ENCODE measurements at places on chromosomes 1 and 21.

GRCh38 chr1:86846164-86846647 lies 67.7 kb downstream of the SELENOF start:
- DNase-seq: no peak

DNA sequence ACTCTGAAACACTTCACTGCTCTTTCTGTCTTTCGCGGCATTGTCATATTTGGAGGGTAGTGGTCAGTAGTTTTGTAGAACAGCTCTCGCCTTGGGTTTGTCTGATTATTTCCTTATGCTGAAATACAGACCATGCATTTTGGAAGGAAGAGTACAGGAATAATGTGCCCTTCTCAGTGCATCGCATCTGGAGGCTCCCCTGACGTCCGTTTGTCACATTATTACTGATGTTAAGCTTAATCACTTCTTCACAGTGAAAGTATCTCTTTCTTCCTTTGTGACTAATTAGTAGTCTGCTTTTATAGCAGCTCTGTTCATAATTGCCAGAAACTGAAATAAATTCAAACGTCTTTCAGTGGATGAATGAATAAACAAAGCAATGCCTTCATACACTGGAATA lies 85.7 kb upstream of the CXADR start:
- DNase-seq: no peak

DNA sequence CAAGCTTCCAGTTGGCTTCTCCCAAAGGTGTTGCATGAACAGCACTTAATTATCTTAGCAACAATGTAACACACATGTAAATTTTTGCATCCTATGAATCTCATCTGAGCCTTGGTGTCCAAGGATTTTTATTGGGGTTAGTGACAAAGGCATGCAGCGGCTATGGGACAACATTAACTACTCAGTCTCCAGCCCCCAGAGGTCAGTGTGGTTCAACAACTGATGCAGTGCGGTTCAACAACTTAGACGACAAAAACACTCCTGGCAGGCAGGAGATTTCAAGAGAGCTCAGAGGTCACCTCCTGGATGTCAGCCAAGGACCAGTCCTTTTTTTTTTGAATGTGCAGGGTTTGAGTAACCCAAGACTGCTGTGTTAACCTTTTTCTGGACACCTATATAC lies 77.5 kb upstream of the HMCN1 start:
- DNase-seq: no peak

DNA sequence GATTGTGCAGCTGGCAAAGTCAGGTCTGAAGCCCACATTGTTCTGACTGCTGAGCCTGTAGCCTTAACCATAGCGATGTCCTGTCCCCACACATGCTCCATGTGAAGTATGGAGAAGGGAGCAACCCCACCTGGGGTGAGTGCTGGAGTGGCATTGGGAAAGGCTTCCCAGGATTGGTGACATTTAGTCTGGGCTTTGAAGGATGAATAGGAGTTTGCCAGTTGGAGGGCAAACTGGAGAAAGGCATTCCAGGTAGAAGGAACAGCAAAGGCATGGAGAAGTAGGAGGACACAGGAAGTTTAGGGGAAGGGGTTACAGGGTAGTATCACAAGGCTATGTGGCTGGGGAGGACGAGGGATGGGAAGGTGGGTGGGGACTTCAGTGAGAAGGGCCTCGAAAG lies 7.3 kb upstream of the LDLRAP1 start:
- DNase-seq: no peak

DNA sequence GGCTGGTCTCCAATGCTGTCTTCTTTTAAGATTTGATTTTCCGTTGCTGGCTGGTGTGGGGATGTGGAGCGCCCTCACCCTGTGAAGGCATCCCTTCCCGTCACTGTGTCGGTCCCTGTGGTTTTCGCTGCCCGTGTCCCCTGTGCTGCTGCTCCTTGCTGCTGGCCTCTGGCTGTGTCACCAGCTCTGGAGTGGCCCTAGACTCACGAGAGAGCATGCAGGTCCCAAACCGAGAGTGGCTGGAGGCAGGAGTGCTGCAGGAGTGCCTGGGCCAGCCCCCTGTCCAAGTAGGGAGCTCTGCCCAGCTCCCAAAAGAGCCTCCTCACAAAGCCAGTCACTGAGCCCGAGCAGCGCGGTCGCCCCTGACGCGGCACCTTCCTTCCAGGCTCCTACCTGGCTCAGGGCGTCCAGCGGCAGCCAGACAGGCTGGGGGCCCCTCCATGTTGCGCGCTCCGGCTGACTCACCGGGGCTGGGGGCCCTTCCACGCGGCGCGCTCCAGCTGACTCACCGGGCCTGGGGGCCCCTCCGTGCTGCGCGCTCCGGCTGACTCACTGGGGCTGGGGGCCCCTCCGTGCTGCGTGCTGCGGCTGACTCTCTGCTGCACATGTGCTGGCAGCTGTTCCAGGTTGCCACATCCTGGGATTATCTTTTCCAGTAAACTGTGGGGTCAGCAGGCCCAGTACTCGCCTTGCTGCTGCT lies 106.7 kb upstream of the COL6A1 start:
- no peak for DNase-seq

DNA sequence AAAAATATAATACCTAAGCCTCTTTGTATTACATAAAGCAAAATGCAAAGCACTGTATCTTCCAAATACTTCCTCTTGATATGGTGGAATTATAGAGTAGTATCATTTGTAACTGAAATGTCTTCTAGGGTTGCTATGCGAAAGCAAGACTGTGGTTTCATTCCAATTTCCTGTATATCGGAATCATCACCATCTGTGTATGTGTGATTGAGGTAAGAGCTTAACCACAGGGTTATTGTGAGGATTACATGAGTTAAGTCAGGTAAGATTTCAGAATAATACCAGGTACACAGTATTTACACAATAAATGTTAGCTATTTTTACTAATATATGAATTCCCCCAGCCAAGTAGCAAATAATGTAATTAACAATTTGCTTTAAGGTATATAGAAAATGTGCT lies 24.7 kb downstream of the CD53 start:
- DNase-seq: no peak

DNA sequence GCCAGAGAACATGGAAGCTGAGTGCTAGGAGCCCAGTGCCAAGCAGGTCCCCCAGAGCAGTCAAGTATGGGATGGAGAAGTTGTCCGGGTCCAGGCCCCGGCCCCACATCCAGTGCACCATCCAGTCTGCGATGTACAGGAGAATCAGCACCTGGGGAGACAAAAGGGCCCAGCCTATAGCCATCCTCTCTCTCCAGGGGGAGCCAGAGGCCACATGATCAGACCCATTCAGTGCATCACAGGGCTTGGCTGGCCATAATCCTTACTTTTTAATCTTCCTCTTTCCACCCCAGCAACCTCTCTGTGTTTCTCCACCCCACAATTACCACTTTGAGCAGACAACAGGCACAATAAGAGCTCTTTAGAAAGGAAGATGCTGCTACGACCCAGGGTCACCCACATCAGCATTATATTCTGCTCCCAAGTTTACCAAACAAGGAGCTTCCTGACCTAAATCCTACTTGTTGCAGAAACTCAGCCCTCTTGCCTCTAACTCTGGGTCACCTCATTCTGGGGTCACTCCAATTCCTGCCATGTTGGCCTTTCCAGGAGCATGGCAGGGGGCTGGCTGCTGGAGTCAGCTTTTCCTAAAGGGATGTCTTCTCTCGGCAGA lies 16.4 kb upstream of the RAB29 start:
- peak; percentile 86 for DNase-seq

- peak; percentile 90 for DNase-seq
Observed at GRCh38 chr1:225962440-225962975, 21.5 kb upstream of the LEFTY2 start.

DNA sequence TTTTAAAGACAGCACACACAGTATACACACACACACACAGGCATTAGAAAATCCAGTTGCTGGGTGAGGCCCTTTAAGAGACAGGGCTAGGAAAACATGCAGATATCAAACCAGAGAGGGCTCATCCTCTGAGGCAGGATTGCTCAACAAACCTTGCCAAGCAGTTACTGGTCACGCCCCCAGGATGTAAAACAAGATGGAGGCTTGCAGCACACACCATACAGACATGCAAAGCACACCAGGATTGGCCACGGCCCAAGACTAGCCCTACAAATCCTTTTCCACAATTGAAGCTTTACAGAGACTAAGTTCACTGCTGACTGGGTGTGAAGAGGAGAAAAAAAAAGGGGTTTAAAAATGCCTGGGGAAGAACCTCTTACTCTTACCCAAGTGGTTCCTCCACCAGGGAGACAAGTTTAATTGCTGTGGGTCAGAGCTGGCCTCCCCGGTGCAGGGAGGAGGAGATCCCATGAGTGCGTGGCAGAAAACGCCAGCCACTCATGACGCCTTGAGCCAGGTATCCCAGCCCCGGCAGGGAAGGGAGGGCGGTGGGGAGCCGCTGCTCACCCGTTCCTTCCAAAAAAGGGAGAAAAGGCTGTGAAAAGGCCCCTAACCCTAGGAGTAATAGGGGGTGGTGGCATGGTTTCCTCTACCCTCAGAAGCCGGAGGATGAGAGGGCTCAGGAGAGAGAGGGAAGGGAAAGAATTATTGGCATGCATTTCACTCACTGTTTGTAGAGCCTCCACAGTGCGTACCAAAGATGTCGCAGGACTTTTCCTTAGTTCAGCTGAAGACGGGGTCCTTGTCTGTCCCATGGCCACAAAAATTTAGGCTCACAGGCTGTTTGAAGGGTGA lies 594.6 kb upstream of the ZP4 start:
- DNase-seq: no peak

DNA sequence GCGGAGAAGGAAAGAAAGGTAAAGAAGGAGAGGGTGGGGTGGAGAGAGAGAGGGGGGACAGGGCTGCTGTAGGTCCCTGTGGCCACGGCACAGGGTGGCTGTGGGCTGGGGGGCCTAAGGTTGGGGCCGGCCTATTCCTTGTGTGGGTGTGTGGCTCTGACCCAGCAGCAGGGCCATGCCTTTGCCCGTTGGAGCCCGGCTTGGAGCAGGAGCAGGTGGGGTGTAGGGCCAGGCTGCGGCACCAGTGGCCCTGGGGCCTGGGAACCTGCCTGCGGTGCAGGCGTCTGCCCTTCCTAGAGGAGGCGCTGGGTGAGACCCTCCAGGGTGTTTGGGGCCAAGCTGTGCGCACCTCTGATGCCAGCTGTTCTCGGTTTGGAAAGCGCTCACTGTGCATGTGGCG lies 19.7 kb upstream of the SUMO3 start:
- no peak for DNase-seq

DNA sequence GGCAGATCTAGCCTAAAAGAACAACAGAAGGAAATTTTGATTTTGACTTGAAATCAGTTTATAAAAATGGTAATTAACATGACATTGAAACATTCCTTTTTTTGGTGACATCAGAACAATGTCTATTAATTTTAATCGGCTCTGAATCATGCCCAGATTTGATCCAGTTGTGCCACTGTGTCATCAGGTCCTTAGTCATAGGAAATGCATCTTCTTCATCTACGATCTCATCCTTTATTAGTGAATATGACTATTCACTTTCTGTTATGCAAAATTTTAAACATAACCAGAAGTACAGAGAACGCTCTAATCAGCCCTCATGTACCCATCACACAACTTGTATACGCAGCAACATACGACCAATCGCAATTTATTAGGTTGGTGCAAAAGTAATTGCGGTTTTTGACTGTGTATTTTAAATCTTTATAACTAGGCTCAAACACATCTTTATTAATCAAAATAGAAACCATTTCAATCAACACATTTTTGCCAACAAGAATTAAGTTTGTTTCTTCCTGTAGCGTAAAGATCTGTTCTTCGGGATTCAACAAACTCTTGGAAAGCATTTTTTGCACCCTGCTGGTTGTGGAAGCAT lies 40.3 kb upstream of the TLR5 start:
- DNase-seq: no peak
